Neural progenitor cell (in vitro differentiated cells): ENCODE measurements at places on chromosomes 12 and 14. TPM values are rescaled to one million over a fixed set of nuclear protein-coding genes. Genes with fewer than 3 reads are reported as not detected.

DNA sequence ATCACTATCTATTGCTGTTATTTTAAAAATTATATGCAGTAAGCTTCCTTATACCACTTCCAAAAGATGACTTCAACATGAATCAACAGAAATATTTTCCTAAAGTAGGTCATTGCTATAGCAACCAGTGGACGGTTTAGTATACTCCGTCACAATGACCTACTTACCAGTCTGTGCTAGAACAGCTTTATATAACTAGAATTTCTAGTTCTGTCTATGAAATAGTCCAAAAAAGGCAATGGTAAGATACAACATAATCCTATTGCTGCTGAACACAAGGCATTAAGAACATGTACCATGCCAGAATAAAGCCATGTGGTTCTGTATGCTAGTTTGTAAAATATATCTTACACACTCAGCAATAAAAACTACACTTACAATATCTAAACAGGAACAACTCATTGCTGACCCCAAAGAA is 40.7 kb upstream of the MTERF2 start:
- peaks cover 3% of the 10 kb centered on the region for H3K4me1 ChIP-seq
- H3K4me3 ChIP-seq: no peak overlapping the region
- no peaks in the 10 kb centered on the region for H3K27me3 ChIP-seq
- no peak overlapping the region for H3K27ac ChIP-seq

The LIN52 gene
- total RNA-seq: 16.4 and 25.7 TPM in 2 replicates

The BCDIN3D gene
- total RNA-seq: 3.8 and 5.3 TPM in 2 replicates

GRCh38 chr14:72666610-72667009 is 227.3 kb downstream of the DPF3 start:
- H3K36me3 ChIP-seq: no peaks in the 10 kb centered on the region
- no peaks in the 10 kb centered on the region for H3K27me3 ChIP-seq
- H3K4me1 ChIP-seq: no peaks in the 10 kb centered on the region
- H3K27ac ChIP-seq: no peak overlapping the region
- DNase-seq: no peak

DNA sequence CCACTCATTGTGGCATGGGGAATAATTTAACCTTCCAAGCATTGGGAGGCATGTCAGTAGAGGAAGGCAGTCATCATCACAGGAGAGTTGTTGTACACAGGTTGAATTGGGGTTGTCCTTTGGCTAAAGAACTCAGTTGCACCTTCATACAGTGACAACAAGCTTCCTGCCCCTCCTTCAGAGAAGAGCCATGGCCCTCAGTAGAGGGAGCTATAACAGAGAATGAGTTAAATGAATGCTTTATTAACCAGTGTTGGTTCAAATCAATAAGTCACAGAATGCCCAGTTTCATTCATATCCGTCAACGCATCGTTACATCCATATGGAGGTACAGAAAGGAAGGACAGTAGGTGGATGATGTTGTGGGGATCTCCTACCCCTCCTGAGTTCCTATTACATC is 4.8 kb downstream of the IFNG-AS1 start:
- no peak overlapping the region for H3K4me3 ChIP-seq
- no peaks in the 10 kb centered on the region for H3K27me3 ChIP-seq

GRCh38 chr14:37545174-37545573 is 49.9 kb downstream of the FOXA1 start:
- DNase-seq: no peak
- no peaks in the 10 kb centered on the region for H3K27me3 ChIP-seq
- H3K27ac ChIP-seq: no peak overlapping the region
- H3K36me3 ChIP-seq: no peaks in the 10 kb centered on the region
- H3K4me1 ChIP-seq: no peaks in the 10 kb centered on the region

The C12orf42 gene
- 0.56 and 1.1 TPM in 2 replicates for total RNA-seq
